ENCODE measurements at places on chromosomes 11 and 22.

- no peak for ATAC-seq
Measured at GRCh38 chr11:118746988-118747585, 43.9 kb downstream of the DDX6 start.

GRCh38 chr11:78391424-78391823 is 26.2 kb downstream of the GAB2 start:
- no peak for ATAC-seq

DNA sequence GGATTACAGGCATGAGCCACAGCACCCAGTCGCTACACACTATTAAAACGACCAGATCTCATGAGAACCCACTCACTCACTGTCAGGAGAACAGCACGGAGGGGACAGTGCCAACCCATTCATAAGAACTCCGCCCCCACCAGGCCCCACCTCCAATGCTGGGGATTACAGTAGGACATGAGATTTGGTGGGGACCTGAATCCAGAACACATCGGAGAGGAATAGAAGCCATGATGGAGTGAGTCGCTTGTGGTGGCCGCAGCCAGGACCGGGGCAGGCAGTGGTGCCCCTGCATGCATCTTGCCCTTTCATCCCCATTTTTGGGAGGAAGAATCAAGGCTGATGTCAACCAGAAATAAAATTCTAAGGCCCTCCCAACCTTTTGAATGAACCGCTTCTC is 8.7 kb downstream of the NADSYN1 start:
- ATAC-seq, result no peak

GRCh38 chr11:9569588-9570164 is 3.8 kb upstream of the WEE1 start:
- ATAC-seq, result no peak

DNA sequence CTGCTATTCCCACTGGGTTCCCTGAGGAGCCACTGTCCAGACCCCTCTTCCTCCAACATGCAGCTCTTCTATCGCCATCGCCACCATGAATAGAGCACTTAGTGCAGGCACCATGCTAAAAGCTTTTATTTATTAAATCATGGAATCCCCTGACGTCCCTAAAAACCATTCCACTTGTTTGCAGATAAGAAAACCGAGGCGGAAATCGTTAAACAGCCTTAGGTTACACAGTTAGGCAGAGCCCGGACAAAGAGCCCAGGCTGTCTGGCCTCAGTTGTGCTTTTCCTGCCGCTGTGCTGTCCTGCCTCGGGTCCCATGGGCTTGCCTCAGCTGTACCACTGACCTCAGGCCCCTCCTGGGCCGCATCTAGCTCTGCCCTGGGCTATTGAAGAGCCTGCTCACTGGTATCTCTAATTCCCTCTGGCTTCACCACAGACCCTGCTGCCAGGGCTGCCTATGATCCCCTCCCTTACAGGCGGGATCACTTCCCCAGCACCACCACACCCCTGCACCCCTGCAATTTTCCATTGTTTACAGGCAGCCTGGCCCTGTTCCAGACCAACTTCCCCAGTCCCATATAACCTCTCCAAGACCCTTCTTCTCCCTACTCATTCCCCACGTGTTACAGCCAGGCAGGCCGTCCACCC is 13.0 kb upstream of the TUB start:
- no peak for ATAC-seq

DNA sequence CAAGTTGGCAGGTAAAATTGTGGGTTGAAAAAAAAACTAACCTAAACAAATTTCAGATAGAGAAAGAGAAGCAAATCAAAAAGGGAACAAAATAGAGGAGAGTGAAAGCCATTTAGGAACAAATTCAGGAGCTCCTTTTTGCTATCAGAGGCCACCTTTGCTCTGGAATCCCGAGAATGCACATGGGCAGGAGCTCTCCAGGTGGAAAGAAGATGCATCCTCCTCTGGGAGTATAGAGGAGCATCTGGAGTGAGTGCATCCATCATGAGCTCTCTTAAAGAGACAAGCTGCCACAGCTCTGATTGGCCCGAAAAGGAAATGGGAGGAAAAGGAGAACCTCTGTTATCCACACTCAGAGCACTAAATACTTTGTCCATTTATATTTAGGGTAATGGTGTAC is 26.3 kb downstream of the MRGPRX1 start:
- ATAC-seq, result no peak

GRCh38 chr11:102407901-102408300 is 44.7 kb downstream of the TMEM123 start:
- ATAC-seq, result no peak

DNA sequence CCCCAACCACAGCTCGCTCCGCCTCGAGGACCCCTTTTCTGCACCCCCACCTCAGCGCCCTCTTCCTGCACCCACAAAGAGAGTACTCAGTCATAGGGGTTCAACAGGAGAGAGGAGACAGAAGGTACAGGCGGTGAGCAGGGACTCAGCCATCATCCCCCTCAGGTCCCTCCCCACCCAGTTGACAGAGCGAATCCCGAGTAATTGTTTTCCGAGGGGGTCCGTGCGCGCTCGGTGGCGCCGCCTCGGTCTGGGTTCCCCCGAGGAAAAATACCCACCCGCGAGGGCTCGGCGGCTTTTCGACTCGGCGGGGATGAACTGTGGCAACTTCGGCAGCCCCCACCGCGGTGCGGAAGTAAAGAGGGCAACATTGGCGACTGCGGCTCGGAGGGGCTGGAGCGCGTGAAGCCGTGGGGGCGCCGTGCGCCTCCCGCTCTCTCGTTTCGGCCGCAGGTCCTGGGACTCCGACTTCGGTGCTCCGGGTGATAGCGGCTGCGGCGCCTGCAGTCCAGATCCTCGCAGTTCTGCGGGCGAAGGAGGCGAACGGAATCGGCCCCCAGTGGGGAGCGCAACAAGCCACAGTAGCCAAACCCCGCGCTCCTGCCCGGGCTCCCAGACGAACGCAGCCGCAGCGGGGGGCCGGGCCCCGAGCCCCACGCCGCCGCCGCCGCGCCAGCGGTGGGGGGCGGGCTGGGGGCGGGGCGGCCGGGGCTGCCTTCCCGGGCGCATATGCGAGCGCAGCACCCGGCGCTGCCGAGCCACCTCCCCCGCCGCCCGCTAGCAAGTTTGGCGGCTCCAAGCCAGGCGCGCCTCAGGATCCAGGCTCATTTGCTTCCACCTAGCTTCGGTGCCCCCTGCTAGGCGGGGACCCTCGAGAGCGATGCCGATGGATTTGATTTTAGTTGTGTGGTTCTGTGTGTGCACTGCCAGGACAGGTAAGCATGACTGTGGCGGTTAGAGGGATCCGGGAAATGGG is at the start of gene NELL1:
Gene NELL1 (plus strand): TSS at position 743 of the 976 bp plus-strand sequence.
- ATAC-seq, result no peak

GRCh38 chr11:119341222-119342022 is 739 bp upstream of the C1QTNF5 start:
- no peak for ATAC-seq

DNA sequence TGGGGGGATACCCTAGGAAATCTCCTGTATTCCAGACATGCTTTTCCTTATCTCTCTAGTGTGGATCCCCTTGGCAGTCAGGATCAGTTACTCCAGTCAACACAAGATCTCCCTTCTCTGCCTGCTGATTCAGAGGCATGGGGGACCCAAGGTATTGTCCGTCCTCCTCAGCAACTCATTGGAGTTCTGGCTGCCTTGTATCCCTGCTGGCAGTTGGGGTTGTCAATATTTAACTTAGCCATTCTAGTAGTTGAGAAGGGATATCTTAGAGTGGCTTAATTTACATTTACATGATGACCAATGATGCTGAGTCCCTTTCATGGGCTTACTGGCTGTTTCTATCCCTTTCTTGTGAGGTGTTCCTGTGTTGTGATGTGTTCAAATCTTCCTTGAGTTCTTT is 74.2 kb downstream of the GRK3 start:
- ATAC-seq, result no peak

- no peak for ATAC-seq
Measured at GRCh38 chr22:32457031-32457430, 7.2 kb downstream of the BPIFC start.

GRCh38 chr11:105045676-105046296 is 651 bp upstream of the CARD16 start:
- ATAC-seq, result peak; percentile 74

DNA sequence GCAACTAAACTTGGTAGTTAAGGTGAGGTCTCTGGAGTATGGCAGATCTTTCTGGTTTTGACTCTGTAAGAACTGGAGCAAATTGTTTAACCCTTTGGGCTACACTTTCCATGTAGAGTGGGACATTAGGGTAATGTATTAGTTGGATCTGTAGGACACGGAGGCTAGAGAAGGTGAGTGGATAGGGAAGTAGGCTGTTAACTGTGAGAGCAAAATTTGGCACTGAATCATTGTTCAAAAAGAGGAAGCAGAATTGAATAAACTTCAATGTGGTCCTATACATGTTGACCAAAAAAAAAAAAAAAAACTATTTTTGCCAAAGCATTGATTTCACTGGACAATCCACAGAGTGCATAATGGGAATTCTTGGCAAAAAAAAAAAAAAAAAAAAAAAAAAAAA is 370.2 kb upstream of the CHORDC1 start:
- ATAC-seq, result no peak

DNA sequence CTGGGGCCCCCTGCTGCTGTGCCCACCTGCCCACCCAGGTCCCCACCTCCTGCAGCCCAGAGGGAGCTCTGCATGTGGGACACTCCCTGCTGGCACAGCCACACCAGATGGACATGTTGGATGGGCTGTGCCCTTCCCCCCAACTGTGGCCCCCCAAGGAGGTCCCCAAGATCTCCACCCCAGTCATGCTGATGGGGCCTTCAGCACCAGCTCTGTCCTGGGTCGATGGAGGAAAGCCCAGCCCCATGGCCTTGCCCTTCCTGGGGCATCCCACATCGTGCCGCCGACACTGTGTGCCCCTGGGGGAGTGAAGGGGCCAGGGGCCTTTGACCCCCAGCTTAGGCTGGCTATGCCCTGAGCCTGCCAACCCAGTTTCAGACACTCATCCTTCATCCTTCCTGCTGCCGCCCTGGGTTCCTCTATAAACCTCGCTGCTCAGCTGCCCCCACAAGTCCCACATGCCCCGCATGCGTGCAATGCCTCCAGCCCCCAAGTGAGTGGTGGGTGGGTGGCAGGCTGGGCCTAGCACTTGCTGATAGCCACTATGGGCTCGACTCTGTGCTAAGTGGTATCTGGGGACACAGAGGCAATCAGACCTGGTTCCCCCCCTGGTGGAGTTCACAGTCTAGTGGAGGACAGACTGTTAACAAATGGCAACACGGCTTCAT is 3.9 kb upstream of the DPP3 start:
- no peak for ATAC-seq

GRCh38 chr11:34427186-34427805 is 11.4 kb upstream of the CAT start:
- no peak for ATAC-seq

- ATAC-seq, result no peak
Measured at GRCh38 chr11:33072465-33072864, 33.1 kb downstream of the TCP11L1 start.

DNA sequence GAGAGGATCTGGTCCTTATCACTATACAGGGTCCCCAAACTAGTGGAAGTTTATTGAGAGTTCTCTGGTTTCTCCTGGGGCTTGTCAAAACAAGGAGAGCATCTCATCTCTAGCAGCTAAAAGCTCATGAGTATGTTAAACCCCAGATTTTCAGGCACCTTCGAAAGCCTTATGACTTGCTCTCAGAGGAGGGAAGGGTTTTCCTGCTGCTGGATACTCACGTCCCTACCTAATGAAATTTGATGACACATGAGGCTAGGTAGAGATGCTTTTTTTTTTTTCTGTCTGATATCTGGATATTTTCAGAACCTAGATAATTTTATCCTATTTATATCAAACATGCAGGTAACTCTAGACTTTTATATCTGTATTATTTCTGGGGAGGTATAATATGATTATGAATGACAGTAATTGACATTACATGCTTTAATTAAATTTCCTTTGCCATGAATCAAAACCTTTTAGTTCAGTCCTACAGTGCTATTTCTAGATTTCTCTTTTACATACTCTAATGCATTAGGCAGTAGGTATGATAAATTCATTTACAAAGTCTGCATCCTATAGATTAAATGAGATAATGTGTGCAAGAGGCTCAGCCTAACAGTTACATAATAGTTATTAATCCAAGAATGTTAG is 73.9 kb downstream of the PARVA start:
- no peak for ATAC-seq

- no peak for ATAC-seq
Measured at GRCh38 chr11:99534812-99535211, 514.1 kb downstream of the CNTN5 start.

DNA sequence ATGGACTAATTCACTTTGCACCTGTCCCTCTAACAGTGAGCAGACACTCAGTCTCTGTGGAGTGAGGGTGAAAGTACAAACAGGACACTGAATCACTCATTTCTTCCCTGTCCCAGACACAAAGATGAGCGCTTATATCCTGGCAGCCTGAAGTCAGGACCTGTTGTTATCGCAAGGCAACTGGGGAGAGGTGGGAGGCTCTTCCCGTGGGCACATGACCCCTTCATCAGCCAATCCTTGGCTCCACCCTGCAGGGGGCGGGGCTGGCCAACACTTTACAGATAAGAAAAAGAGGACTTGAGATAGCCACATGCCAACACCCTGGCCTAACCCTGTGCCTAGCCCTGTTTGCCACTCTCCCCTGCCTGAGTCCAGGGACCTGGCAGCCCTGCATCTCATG is 29.5 kb upstream of the TESMIN start:
- no peak for ATAC-seq

DNA sequence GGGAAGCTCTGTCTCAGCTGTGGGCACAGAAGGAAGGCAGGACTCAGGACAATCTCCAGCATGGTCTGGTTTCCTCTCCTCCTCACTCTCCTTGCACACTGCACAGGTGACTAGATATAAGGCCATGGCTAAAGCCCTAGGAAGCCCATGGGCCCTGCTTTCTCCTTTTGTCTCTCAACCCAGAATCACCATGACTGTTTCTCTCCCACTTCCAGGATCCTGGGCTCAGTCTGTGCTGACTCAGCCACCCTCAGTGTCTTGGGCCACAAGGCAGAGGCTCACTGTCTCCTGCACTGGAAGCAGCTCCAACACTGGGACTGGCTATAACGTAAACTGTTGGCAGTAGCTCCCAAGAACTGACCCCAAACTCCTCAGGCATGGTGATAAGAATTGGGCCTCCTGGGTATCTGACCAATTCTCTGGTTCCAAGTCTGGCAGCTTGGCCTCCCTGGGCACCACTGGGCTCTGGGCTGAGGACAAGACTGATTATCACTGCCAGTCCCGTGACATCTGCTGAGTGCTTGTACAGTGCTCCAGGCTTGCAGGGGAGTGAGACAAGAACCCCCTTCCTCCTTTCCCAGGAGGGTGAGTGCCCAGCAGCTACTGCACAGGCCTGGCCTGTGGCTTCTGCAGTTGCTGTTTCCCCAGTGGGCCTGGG is 104.0 kb upstream of the TOP3B start:
- peak; percentile 13 for ATAC-seq

- ATAC-seq, result no peak
Measured at GRCh38 chr11:13216711-13217075, 60.9 kb upstream of the BMAL1 start.

DNA sequence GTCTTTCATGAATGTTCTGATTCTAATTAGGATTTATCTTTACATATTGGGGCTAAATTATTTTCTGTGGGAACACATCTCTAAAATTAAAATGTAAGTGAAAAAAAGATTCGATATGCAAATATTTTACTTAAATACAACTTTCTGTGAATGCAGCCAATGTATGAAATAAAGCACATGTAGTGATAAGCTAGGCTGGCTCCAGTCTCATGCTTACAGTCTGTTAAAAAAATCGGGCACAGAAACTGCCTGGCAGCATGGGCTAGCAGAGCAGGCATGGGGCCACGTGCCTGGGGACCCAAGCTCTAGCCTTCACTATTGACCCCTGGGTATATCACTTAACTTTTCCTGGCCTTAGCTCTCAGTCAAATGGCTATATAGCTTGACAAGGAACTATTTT is 46.5 kb downstream of the NELL1 start:
- no peak for ATAC-seq

GRCh38 chr11:86993031-86993430 is 37.8 kb upstream of the FZD4 start:
- no peak for ATAC-seq
